ENCODE measurements at places on chromosomes 12 and 14.

- peak; percentile 69 for DNase-seq
These were observed 883 bp downstream of the FOXJ2 start for GRCh38 chr12:8033153-8034044.

DNA sequence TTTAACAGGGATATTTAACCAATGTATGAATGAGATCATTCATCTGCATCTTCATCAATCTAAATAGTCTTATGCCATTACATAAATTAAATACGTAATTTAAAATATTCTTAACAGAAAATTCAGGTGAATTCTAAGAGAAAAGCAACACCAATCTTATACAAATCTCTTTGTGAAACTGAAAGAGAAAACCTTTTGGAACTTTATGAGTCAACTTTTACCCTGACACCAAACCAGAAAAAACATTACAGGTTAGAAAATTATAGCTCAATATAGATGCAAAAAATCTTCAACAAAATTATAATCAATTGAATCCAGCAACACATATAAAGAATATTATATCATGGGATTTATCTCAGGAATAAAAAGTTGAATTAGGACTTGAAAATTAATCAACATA lies 3.4 kb downstream of the GLIPR1L1 start:
- DNase-seq: no peak

GRCh38 chr14:76924371-76925096 lies 98.3 kb downstream of the LRRC74A start:
- DNase-seq: no peak

GRCh38 chr12:46339051-46339450 lies 33.5 kb downstream of the SLC38A2 start:
- no peak for DNase-seq

DNA sequence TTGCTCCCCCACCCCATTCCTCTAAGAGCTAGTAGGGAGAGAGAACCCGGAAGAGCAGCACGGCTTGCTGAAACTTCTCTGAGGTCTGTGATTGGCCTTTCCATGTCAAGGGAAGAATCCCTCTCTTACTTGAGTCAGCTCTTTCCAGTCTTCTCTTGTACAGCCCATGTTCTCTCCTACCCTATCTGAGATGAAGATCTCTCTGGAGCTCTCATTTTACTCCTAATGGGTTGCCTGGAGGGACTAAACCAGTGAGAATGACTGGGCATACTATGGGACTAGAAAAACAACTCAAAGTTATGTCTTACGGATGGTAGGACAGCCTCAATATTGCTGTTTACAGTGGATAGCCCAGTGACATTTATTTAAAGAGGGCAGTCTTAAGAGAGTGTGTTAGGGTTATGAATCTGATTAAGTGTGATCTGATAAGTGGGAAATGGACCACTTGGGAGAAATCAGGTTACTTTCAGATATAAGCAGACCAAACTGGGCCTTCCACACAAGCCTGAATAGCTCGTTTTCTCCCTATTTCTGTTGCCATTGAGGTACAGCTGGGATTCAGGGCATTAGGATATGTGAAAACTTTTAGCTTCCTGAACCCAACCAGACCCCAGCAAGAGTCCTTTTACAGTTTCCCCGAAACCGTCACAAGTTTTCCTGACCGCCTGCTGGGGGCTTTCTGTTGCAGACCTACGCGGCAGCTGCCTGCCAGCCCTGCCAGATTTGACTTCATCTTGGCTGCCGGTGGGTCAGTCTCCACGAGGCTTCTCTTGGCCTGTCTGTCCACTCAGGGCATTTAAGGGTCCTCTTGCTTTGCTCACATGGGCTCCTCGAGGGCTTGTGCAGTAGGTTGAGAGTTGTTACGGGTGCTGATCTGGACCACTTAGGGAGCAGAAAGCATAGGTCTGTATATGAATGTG lies 16.9 kb downstream of the ETV6 start:
- DNase-seq: no peak
